ENCODE measurements at places on chromosomes 5 and 9. TPM values are rescaled to one million over a fixed set of nuclear protein-coding genes. Genes with fewer than 3 reads are reported as not detected.

GRCh38 chr9:131824155-131824594 lies 84.3 kb upstream of the RAPGEF1 start:
- H3K27ac ChIP-seq: no peak overlapping the region
- H3K4me3 ChIP-seq: no peak overlapping the region
- H3K27me3 ChIP-seq: no peaks in the 10 kb centered on the region
- no peaks in the 10 kb centered on the region for H3K4me1 ChIP-seq

GRCh38 chr9:90421786-90422185 lies 220.8 kb downstream of the DIRAS2 start:
- no peaks in the 10 kb centered on the region for H3K4me1 ChIP-seq
- no peak for DNase-seq
- no peaks in the 10 kb centered on the region for H3K36me3 ChIP-seq
- no peaks in the 10 kb centered on the region for H3K27me3 ChIP-seq

GRCh38 chr5:54736003-54736797 lies 218.6 kb downstream of the SNX18 start:
- H3K4me1 ChIP-seq: no peaks in the 10 kb centered on the region
- no peak overlapping the region for H3K4me3 ChIP-seq
- no peak for DNase-seq
- H3K36me3 ChIP-seq: no peaks in the 10 kb centered on the region
- no peaks in the 10 kb centered on the region for H3K27me3 ChIP-seq

- peak overlapping the region; percentile 51 for H3K27ac ChIP-seq
- H3K36me3 ChIP-seq: no peaks in the 10 kb centered on the region
- no peak for DNase-seq
- H3K4me3 ChIP-seq: no peak overlapping the region
- H3K27me3 ChIP-seq: no peaks in the 10 kb centered on the region
These were observed 81.3 kb downstream of the RAPGEF1 start for GRCh38 chr9:131658377-131659129.

GRCh38 chr5:141349917-141350619 lies at the start of gene PCDHGB1:
Gene PCDHGB1, plus strand, starts transcription at chr5:141350099. Its CDS starts 162 bp downstream, at chr5:141350261.
- H3K27me3 ChIP-seq: no peaks in the 10 kb centered on the region
- no peak for DNase-seq
- no peaks in the 10 kb centered on the region for H3K36me3 ChIP-seq
- H3K27ac ChIP-seq: no peak within 1 kb of the TSS

DNA sequence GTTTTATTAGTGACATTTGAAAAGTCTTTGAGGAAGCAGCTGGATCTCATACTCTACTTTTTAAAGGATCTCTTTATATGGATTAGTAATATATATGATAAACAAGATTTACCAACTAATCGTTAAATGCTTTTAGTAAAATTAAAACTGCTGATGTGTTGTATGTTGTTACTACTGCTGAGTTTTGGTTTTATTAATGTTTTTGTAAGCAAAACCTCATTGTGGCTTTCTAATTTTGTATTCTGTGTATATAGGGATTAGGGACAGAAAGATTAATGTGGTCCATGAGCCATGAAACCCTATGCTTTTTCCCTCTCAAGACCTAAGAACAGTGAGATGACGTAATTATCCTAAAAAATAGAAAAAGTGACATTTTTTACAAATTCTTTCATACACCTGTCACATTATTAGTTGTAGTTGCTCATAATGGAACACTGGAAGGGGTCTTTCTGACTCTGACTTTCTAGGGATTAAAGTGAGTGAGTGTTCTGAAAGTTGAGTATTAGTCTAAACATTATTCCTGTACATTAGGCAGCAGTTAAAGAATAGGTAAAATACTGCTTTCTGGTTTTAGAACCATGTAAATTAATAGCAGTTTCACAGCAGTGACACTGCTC lies 85.9 kb downstream of the SLC12A2 start:
- no peaks in the 10 kb centered on the region for H3K36me3 ChIP-seq
- no peaks in the 10 kb centered on the region for H3K4me1 ChIP-seq
- no peak overlapping the region for H3K4me3 ChIP-seq
- no peak for DNase-seq
- H3K27me3 ChIP-seq: no peaks in the 10 kb centered on the region

GRCh38 chr9:135388530-135388929 lies 91.1 kb upstream of the PPP1R26 start:
- no peak overlapping the region for H3K27ac ChIP-seq
- no peaks in the 10 kb centered on the region for H3K36me3 ChIP-seq
- H3K4me3 ChIP-seq: no peak overlapping the region
- no peaks in the 10 kb centered on the region for H3K4me1 ChIP-seq
- DNase-seq: no peak

DNA sequence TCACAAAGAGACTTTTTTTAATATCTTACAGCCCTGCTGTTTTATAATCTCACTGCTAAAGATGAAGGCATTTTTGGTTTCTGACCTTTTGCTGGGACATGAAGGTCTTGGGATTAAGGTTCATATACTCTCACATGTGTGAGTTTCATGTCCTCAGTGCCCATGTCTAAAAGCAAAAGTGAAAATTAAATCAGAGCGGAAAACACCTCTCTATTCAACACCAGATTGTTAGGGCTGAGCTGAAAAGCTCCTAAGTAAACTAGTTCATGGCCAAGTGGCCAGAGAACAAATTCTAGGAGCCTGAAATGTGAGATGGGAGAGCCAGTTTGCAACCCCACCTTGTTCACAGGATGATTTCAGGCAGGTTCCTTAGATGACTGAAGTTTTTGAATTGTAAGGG lies 110.9 kb downstream of the GRIA1 start:
- no peak for DNase-seq
- no peaks in the 10 kb centered on the region for H3K27me3 ChIP-seq
- H3K4me1 ChIP-seq: no peaks in the 10 kb centered on the region
- H3K36me3 ChIP-seq: no peaks in the 10 kb centered on the region
- no peak overlapping the region for H3K27ac ChIP-seq
- no peak overlapping the region for H3K4me3 ChIP-seq

DNA sequence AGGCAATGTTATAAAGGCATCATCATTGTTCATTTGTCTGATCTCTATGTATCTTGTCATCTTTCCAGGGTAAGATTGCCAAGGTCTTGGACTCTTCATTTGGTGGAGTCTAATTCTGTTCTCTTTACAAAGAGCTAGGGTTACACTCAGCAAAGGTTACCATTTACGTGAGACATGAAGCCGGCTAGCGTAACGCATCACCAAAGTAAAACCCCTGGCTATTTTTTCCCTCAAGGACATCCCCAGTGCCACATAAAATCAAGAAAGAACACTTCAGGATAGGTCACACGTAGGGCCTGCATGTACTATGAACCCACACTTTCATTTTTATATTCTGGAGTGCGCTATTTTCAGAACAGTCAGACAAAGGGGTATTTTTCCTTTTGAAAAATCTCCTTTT lies 20.0 kb upstream of the MYOT start:
- H3K4me3 ChIP-seq: no peak overlapping the region
- H3K27ac ChIP-seq: no peak overlapping the region
- H3K27me3 ChIP-seq: no peaks in the 10 kb centered on the region

DNA sequence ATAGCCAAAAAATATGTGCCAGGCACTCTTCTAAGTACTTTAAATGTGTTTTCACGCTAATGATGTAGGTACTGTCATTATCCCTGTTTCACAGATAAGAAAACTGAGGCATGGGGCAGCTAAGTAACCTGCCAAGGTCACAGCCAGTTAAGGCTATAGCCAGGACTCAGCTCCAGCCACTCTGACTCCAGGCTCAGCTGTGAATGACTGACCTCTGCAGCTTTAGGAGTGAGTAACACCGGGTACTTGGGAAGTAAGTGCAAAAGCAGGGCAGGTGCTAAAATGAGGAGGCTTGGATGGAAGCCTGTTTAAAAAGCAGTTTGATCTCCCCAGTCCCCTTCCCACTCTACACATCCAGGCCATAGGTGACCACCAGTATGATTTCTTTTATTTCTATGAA lies 10.6 kb upstream of the SHC3 start:
- H3K4me3 ChIP-seq: no peak overlapping the region
- DNase-seq: no peak
- no peaks in the 10 kb centered on the region for H3K36me3 ChIP-seq
- H3K27ac ChIP-seq: no peak overlapping the region
- H3K27me3 ChIP-seq: no peaks in the 10 kb centered on the region

GRCh38 chr5:39424736-39425637 lies at the start of gene DAB2:
Gene DAB2, minus strand, starts transcription at chr5:39424980. Its CDS starts 30,660 bp downstream, at chr5:39394320.
- H3K36me3 ChIP-seq: no peaks in the 10 kb centered on the region
- H3K4me1 ChIP-seq: peaks cover 16% of the 10 kb centered on the region
- H3K27ac ChIP-seq: peak within 1 kb of the TSS; percentile 62
- no peaks in the 10 kb centered on the region for H3K27me3 ChIP-seq
- peak within 1 kb of the TSS; percentile 53 for H3K4me3 ChIP-seq
- DNase-seq: peak; percentile 78

GRCh38 chr9:135948968-135949367 lies 12.2 kb downstream of the UBAC1 start:
- no peaks in the 10 kb centered on the region for H3K27me3 ChIP-seq
- DNase-seq: no peak
- H3K4me1 ChIP-seq: no peaks in the 10 kb centered on the region

DNA sequence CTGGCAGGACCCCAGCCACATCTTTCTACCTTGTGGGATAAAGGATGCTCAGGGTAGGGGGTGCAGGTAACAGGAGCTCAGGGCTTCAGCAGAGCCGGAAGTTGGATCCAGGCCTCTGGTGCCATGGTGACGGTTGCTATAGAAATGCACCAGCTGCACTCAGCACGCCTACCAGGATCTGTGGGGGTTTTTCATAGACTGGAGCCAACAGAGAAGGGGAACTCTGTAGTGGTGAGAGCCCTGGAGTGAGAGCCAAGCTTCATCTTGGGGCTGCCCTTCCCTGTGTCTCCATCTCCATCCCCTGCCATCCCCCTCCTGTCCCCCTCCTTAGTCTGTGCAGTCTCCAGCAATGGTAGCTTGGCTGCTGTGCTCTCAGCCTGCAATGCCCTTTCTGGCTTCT lies 27.5 kb upstream of the BOD1 start:
- H3K27ac ChIP-seq: no peak overlapping the region
- peak; percentile 17 for DNase-seq
- H3K4me1 ChIP-seq: no peaks in the 10 kb centered on the region
- H3K4me3 ChIP-seq: no peak overlapping the region

DNA sequence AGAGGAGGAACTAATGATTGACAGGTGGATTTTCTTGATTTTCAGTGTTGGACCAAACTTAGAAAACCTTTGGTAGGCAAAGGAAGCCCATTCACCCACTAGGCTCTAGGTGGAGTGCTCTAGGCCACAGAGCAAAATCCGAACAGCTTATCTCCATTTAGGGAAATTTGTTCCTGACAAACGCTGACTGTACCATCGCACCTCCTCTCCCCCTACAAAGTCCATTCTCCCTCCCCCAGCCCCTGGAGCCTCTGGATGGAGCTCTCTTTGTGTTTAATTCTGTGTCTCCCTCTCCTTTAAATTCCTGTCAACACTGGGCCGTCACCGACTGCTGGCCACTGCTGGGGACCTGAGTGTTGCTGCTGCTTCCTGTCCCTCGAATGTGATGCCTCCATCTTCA lies 350.1 kb upstream of the IRX2 start:
- no peaks in the 10 kb centered on the region for H3K27me3 ChIP-seq
- H3K36me3 ChIP-seq: no peaks in the 10 kb centered on the region
- H3K4me1 ChIP-seq: no peaks in the 10 kb centered on the region
- H3K4me3 ChIP-seq: no peak overlapping the region

- H3K36me3 ChIP-seq: no peaks in the 10 kb centered on the region
- no peaks in the 10 kb centered on the region for H3K27me3 ChIP-seq
- DNase-seq: no peak
- H3K27ac ChIP-seq: no peak overlapping the region
- no peaks in the 10 kb centered on the region for H3K4me1 ChIP-seq
These were observed 5.5 kb upstream of the GALNT12 start for GRCh38 chr9:98801969-98802371.

DNA sequence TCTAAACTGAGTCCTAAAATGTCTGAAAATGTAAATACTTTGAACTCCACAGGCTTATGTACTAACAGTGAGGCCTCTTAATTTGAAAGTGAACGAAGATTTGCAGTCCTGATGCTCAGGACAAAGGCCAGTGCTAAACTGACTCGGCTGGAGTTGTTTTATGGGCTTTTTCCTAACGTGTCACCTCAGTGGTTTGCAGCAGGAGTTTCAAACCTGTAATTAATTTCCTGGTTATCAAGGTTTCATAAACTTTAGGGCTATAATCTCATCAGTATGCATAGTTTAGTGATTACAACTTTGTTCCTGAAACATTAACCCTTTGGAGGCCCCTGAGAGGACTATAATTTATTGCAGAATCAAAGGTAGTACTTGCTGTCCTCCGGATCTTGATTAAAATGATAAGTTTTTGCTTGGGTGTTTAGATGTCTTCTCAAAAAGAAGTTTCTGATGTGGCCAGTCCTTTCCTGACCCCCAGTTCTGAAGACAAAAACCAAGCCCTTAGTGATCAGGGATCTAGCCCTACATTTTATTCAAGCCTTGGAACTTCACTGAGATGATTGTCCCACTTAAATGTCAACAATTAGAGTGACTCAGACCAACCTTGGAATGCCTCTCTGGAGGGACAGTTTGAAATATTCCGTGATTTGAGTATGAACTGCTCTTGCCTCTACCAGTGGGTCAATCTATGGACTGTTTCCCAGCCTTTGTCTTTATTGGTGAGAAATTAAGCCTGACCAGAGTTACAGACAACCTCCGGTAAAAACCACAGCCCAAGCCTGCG lies 11.1 kb upstream of the S100Z start:
- no peak for DNase-seq
- no peaks in the 10 kb centered on the region for H3K4me1 ChIP-seq
- H3K4me3 ChIP-seq: no peak overlapping the region
- no peaks in the 10 kb centered on the region for H3K36me3 ChIP-seq
- H3K27me3 ChIP-seq: no peaks in the 10 kb centered on the region

DNA sequence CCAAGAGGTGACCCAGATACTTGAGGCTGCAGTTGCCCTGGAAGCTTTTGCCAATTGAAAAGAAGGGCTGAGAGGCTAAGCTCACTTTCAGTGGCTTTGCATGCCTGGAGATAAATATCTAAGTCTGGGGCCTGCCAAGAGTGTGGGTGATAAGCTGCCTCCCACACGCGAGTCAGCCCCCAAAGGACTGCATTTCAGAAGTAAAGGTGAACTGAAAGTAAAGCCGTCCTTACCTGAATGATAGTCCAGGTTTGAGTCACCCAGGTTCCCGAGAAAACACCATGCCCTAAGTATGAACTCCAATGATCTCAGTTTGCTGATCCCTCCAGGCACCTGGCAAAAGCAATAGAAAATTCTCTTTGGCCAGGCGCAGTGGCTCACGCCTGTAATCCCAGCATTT lies 22.5 kb upstream of the N4BP3 start:
- H3K27ac ChIP-seq: no peak overlapping the region
- no peak for DNase-seq
- H3K4me1 ChIP-seq: no peaks in the 10 kb centered on the region
- H3K27me3 ChIP-seq: no peaks in the 10 kb centered on the region
- H3K36me3 ChIP-seq: no peaks in the 10 kb centered on the region

- DNase-seq: no peak
- H3K4me3 ChIP-seq: no peak overlapping the region
- H3K4me1 ChIP-seq: no peaks in the 10 kb centered on the region
- no peaks in the 10 kb centered on the region for H3K36me3 ChIP-seq
- H3K27me3 ChIP-seq: no peaks in the 10 kb centered on the region
These were observed 2.0 kb upstream of the MXD3 start for GRCh38 chr5:177313561-177314259.

- no peak overlapping the region for H3K27ac ChIP-seq
- no peaks in the 10 kb centered on the region for H3K4me1 ChIP-seq
- H3K27me3 ChIP-seq: no peaks in the 10 kb centered on the region
- no peak overlapping the region for H3K4me3 ChIP-seq
- H3K36me3 ChIP-seq: no peaks in the 10 kb centered on the region
These were observed 214.5 kb downstream of the CAAP1 start for GRCh38 chr9:26677965-26678706.

The ADAMTS16 gene
- polyA plus RNA-seq: 1.1 TPM

The ST8SIA4 gene
- polyA plus RNA-seq: 0.34 TPM

The THBS4 gene
- 30.4 TPM for polyA plus RNA-seq

The MCC gene
- 2.6 TPM for polyA plus RNA-seq

The LCN9 gene
- polyA plus RNA-seq: not detected

The CDC25C gene
- polyA plus RNA-seq: not detected

The SLCO6A1 gene
- not detected for polyA plus RNA-seq

The OR1Q1 gene
- polyA plus RNA-seq: not detected

The CHSY3 gene
- 0.15 TPM for polyA plus RNA-seq

The DRD1 gene
- polyA plus RNA-seq: 0.04 TPM

Data from pancreas (tissue), 10 donors.